ENCODE measurements at places on chromosomes 11 and 22. TPM values are rescaled to one million over a fixed set of nuclear protein-coding genes. Genes with fewer than 3 reads are reported as not detected.

The APOL6 gene
- total RNA-seq, result 83.6 TPM

DNA sequence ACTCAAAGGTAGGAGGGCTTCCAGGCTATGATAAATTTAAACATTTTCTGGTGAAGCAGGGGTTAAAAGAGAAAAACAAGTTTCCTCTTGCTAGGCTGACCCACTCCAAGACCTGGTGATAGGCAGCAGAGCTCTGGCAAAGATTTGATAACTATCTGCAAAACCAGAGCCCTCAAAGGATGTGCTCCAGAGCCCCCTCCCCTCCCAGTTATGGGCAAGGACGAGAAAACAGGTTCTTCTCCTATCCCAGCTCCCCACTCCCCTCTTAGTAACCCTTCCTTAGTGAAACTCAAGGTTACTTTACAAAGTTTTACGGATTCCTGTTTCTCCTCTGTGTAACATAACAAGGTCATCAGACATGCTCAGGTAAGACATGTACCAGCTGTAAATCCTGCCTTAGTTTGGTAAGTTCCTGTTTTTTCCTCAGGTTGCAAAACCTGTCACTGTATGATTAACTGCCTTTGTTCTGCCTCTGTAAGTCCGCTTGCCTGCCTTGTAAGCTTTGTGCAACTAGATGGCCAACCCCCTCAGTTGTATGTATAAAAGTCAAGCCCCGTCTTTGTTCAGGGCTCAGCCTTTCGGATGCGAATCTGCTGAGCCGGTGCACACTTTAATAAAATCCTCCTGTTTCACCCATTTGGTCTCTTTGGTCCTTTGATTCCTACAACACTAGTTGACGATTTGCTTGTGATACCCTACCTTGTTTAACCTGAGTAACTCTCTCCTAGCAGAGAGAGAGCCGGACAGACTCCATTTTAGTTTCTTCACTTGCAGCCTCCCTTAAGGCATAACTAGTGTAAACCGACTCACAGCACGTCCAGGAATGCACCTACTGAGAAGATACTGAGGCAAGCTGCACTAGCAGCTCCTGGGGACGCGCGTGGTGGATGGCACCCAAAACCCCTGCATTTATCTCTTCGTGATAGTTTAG, 13.9 kb downstream of the APOBEC3H start:
- H3K27me3 ChIP-seq, result peaks cover 4% of the 10 kb centered on the region
- DNase-seq, result no peak
- H3K4me1 ChIP-seq, result peaks cover 24% of the 10 kb centered on the region
- H3K4me3 ChIP-seq, result no peak overlapping the region

DNA sequence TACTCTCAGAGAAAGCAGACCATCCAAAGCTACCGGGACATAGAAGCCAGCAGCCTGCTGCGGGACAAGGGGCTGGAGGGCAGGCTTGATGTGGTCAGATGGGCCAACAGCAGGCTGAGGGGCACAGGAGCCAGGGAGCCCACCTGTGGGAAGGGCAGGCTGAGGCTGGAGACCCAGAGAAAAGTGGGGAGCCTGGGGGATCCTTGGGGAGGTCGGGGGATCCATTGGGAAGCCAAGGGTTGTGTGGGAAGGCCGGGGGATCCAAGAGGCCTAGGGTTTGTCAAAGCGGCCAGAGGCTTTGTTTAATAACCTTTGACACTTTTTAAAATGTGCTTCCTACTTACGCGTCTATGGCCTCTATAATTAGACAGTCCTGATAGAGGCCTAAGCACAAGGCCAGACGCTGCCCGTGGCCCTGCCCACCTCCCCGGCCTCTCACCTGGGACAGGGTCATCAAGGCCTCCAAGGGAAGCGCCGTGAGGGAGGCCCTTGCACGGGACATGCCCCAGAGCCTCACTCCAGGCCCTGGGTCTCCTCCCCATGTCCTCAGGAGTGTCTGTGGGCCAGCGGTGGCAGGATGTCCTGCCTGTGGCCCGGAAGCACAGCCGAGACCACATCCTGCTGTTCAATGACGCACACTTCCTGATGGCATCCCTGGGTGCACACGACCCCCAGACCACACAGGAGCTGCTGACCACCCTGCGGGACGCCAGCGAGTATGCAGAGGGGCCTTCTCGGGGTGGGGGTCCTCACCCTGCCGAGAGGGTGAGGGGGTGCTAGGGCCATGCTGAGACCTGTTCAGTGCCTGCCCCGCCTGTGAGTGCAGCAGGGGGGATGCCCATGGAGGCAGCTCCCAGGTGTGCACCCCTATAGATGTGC, 8.6 kb upstream of the GTSE1 start:
- peaks cover 18% of the 10 kb centered on the region for H3K36me3 ChIP-seq
- H3K27me3 ChIP-seq, result no peaks in the 10 kb centered on the region
- H3K4me1 ChIP-seq, result peaks cover 25% of the 10 kb centered on the region

GRCh38 chr22:35589756-35590093, 27.4 kb downstream of the MB start:
- DNase-seq, result no peak
- H3K27me3 ChIP-seq, result no peaks in the 10 kb centered on the region
- no peak overlapping the region for H3K27ac ChIP-seq
- H3K36me3 ChIP-seq, result no peaks in the 10 kb centered on the region
- no peaks in the 10 kb centered on the region for H3K4me1 ChIP-seq

DNA sequence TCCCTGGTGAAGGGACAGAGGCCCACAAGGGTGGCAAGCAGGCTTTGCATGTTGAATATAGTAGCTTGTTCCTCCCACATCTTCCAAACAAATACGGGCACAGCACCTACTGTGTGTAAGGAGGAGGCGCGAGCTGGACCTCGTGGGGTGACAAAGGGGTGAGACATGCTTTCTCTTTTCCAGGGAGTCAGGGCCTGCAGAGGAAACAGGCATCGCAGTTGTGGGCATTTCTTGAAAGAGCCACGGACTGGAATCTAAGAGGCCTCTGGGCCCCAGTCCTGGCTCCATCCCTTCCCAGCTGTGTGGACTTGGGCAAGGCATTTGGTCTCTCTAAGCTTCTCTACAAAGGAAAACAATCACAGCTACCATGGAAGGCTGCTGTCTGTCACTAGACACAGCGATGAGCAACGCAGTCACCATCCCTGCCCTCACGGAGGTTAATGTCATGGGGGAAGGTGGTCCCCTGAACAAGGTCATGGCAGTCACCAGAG, 13.0 kb upstream of the CDC42EP1 start:
- H3K36me3 ChIP-seq, result no peaks in the 10 kb centered on the region
- H3K4me3 ChIP-seq, result no peak overlapping the region
- no peak for DNase-seq
- peaks cover 10% of the 10 kb centered on the region for H3K4me1 ChIP-seq
- H3K27ac ChIP-seq, result no peak overlapping the region

Data from activated CD4-positive, alpha-beta T cell treated with anti-CD3 and anti-CD28 coated beads, Interleukin-2, amount 10 ng/mL, durations not matched to agents 7 days and 5 days (primary cell).